ENCODE measurements at places on chromosomes 5 and 9.

DNA sequence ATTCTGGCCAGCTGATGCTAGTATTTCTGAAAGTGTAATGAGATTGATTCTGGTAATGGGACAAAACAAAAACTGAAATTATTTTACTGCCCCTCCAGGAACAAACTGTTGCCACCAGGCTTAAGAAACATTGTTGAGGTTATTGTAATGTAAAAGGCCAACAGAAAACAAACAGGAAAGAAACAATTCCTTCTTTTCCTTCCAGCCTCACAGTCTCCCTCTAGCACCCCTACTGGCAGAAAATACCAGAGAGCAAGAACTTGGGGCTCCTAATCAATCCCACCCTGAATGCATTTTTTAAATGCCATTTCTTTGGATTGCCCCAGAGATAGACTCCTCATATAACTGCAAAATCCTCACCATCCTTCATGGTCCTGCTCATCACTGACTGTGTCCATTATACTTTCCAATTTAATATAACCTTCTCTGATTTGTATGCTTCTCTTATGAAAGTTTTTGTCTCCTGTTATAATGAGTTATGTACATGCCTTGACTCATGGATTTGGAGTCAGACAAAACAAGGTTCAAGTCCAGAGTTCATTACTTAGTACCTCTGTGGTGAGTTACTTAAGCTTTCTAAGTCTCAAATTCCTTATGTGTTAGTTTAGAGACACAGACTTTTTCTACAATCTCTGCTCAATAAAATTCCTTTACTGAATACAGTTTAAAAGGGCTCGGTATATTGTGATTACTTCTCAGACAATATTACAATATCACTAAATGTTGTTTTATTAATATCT, 157.9 kb upstream of the FBN2 start:
- no peak for DNase-seq

DNA sequence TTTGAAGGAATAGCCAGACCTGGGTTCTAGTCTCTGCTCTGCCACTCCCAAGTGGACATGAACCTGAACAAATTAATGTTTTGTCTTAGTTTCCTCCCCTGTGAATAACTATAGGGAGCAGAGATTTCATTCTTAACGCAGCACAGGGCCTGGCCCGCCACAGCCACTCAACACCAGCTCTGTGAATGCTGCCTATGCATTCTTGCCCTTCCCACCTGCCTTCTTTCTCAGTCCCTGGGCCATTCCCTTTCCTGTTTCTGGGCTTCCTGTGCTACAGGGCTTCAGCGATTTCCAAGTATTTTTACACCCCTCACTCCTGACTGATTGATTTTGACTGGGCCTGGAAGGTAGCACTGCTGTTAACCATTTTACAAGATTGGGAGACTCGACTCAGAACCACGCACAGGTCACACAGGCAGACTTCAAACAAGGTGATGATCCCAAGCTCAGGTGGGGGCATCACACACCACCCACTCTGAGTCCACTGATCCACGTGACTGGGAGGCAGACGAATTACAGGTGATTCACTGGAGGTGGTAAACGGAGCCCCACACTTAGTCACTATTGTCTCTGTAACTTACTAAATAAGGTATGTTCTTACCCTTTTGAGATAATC, 21.4 kb downstream of the PTPN3 start:
- no peak for DNase-seq

GRCh38 chr9:127660886-127661741, 45.7 kb upstream of the CFAP157 start:
- no peak for DNase-seq

DNA sequence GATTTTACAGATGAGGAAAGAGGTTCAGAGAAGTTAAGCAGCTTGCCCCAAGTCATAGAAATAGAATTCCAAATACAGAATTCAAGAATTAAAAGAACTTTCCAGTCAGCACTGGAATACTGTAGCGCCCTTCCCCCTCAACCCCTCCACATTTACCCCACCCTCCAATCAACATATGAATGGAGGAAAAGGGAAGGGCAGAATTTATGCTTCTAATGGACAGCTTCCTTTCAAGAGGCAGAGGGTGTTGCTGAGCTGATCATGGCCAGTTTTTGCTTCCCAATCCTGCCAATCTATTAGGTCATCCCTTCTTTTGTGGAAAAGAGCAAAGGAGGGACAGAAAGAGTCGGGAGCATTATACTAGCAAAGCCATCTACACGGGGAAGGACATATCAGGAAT, 39.1 kb upstream of the ANKRD31 start:
- no peak for DNase-seq

DNA sequence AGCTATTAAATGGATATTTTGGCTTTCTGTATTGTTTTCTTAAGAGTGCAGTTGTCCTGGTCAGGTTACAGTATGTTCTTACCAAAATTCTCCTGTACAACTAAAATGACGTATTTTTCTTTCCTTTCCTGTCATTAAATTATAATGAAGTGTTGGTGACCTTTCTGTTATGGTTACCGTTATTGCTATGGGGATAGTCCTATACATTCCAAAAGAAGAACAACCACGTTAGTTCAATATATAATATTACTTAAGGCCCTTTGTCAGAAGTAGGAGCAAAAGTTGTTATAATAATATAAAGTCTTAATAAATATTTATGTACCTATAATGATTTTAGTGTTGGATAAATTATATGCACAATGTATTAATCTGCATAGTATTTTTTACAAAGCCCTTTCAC, 82.4 kb upstream of the NREP start:
- DNase-seq: no peak

DNA sequence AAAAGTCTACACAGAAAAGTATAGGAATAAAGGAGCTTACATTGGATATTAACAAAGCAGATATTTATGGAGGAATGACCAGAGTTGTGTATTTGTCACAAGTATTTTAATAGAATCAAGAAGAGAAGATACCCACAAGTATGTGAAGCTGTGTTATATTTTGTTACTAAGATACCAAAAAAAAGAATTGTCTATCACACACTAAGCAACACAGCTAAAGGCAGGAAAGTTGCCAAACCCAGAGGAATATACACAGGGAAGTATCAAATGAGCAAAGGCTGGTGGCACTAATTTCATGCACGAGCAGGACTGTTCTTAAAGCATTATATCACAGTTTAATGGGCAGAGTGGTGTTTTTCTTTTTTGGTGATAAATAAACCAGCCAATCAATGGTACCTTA, 30.9 kb upstream of the RAI14 start:
- no peak for DNase-seq

GRCh38 chr5:159311063-159311462, 19.2 kb downstream of the IL12B start:
- no peak for DNase-seq

- DNase-seq: no peak
Observed at GRCh38 chr9:96232539-96233241, 69.3 kb downstream of the HSD17B3 start.

DNA sequence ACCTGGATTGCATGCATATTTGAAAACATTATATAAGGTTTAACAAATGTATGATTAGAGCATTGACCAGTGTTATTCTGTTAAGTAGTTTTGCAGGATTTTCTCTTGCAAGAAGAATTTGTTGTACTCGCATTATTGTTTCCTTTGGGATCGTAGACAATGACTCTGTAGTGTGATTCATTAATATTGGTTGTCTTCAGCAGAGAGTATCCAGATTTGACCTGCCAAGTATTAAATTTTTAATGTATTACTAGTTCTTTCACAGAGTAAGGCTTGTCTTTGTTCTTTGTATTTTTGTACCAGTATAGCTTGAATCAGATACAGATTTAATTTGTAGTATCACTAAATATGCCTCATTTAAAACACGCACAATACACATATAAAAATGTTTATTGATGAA, 155.0 kb downstream of the PBX3 start:
- no peak for DNase-seq

DNA sequence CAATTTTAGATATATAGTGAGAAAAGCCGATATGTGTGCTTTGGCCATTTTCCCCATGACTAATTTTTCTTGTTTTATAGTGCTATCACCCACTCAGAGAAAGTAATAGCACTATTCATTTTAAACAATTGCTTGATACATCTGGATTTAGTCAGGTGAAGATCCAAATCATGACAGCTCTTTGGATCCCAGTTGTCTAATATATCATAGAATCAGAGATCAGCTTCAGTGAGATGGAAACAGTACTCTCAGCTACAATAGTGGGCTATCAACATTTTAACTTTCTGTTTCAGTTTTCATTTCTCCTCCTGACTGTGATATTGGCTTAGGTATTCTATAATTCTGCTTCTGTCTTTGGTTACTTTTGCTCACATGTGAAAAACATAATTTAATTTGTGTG, 38.7 kb downstream of the VCAN start:
- DNase-seq: no peak

GRCh38 chr5:140795259-140795641, 598 bp downstream of the PCDHA2 start:
- DNase-seq: no peak

- no peak for DNase-seq
Observed at GRCh38 chr9:132023419-132024180, 56.1 kb downstream of the MED27 start.

GRCh38 chr5:54656261-54656728, 138.7 kb downstream of the SNX18 start:
- DNase-seq: no peak

GRCh38 chr5:137938751-137939143, 49.5 kb downstream of the PKD2L2 start:
- no peak for DNase-seq

GRCh38 chr5:125882061-125882460, 541.1 kb upstream of the GRAMD2B start:
- no peak for DNase-seq

DNA sequence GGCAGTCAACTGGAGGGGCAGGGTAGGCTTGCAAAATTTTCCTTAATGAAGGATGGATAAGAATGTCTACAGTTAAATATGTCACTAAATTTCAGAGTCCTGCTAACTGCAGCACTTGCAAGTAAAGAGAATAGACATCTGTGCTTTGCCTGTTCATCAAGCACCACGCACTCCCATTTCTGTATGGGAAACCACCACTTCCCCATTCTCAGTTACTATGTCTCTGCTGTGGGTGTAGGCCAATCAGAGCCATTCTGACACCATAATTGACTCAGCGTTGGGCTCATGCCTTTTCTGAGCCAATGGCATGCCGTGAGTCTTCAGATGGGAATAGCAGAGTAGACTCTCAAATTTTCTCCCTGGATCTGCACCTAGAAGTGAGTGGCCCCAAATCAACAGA, 247.5 kb downstream of the GABRB2 start:
- no peak for DNase-seq

DNA sequence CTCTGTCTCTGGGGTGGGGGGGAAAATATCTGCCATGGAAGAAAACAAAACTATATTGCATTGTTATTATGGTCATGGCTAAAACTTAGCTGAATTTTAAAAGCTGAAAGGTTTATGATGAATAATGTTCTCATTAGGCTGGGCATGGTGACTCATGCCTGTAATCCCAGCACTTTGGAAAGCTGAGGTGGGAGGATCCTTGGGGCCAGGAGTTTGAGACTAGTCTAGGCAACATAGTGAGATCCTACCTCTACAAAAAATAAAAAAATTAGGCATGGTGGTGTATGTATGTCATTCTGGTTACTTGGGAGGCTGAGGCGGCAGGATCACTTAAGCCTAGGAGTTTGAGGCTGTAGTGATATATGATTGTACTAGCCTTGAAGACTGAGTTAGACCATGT, 44.5 kb downstream of the IPO11 start:
- no peak for DNase-seq

DNA sequence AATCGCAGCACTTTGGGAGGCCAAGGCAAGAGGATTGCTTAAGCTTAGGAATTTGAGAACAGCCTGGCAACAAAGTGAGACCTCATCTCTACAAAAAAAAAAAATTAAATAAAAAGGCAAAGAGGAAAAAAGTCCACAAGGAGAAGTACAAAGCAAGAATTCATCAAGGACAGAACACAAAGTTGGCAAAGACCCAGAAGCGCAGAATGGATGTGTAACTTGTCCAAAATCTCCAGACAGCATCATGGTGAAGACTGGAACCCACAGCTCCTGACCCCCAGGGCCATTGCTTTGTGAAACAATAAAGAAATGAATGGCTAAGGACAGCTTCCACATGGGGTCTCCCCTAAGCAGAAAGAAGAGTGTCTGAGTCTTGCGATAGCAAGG, 7.8 kb downstream of the HSD17B3 start:
- DNase-seq: no peak

DNA sequence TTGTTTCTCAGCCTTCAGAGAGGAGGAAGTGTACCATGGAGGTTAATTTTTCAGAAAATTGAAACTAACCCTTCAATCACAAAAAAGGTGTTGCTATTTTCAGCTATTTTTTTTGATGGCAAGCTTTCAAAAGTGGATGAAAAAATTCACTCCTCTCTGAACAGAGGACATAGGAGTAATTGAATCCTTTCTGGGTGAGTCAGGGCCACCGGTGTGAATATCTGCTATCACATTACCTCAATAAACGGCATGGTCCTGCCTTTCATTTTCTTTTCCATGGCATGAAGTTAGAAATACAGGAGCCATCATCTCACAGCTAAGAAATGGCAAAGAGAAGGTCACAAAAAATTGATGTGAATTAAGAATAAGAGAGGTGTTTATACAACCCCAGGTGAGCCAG, 90.2 kb upstream of the CCDC112 start:
- no peak for DNase-seq

GRCh38 chr5:1763960-1764605, 35.6 kb downstream of the MRPL36 start:
- DNase-seq: no peak

- no peak for DNase-seq
Observed at GRCh38 chr9:104256031-104256695, 162.1 kb downstream of the SMC2 start.

- DNase-seq: no peak
Observed at GRCh38 chr5:150589862-150590601, 50.4 kb upstream of the SYNPO start.

- no peak for DNase-seq
Observed at GRCh38 chr5:138752341-138752950, 779 bp upstream of the CTNNA1 start.
